ENCODE measurements at places on chromosomes 2 and 18.

GRCh38 chr2:101770726-101771125 is 73.2 kb downstream of the MAP4K4 start:
- peak; percentile 51 for DNase-seq

DNA sequence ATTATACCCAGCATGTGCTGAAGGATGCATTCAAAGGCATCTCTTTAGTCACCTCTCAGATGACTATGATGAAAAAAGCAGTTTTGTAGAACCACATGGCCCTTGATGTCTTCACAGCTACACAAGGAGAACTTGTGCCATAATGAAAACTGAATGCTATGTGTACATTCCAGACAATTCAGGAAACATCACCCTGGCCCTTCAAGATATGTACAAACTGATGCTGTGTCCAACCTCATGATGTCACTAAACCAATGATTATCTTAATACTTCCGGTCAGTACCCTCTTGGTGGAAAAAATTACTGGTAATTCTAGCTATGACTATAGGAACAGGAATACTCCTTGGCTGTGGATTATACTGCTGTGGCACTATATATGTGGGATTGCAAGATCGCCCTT is 20.0 kb downstream of the DUSP11 start:
- no peak for DNase-seq

DNA sequence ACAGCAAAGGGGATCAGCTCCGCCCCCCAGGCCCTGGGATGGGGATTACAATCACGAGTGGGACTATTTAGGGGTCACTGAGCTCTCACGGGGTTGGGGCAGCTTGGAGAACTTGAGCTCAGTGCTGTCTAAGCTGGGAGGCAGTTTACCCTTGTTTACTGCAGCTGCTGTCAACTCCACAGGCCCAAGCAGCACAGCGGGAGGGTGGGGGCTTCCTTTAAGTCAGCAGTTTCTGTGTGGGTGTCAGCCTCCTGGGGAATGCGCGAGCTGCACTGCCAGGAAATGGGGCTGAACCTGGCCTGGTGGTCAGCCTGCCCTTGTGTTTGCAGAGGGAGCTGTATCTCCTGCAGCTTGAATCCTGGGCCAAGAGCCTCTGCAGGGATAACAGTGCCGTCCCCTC is 29.8 kb downstream of the TOGARAM2 start:
- DNase-seq: no peak

- DNase-seq: no peak
Observed at GRCh38 chr18:62716619-62717168, 1.4 kb downstream of the PHLPP1 start.

GRCh38 chr18:59834267-59834666 is 65.5 kb upstream of the PMAIP1 start:
- DNase-seq: no peak

DNA sequence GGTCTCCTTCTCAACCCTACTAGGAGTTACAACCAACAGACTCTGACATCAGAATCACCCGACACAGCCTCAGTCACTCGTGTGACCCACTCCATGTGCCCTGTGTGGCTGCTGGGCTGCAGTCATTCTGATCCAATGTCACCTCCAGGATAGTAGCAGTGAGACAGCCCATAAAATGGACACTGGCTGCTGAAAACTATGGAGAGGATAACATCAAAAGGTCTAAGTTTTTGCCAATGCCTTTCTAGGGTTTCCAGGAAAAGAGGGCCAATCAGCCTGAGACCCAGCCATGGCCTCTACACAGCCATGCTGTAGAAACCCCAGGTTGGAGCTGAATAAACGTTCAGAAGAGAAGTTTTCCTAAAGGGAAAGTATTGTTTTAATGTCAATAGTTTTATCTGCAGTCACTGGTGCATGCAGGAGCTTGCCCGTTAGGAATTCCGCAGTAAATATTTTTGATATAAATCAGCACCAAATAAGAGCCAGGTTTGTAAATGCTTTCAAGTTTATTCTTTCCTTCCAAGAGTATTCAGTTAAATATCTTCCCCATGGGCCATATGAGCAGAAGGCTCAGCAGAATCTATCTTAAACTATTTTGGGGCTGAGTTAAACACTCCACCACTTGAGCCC is 92.2 kb upstream of the PID1 start:
- DNase-seq: no peak

- no peak for DNase-seq
Observed at GRCh38 chr2:65325066-65325465, 97.4 kb downstream of the ACTR2 start.

- DNase-seq: no peak
Observed at GRCh38 chr2:217357886-217358620, 498.2 kb upstream of the TNP1 start.

DNA sequence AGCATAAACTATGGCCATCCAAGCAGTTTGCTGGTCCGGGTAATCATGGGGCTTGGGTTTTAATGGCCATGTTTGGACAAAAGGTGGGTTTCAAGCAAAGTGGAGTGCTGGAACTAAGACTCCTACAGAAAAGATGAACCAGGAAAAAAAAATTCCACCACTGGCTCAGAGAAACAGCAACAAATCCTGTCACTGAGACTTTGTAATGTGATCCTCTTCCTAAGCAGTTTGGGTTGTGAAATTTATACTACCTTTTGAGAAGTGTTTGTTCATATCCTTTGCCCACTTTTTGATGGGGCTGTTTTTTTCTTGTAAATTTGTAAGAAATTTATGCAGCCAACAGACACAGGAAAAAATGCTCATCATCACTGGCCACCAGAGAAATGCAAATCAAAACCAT is 40.2 kb downstream of the MRPL33 start:
- DNase-seq: no peak

DNA sequence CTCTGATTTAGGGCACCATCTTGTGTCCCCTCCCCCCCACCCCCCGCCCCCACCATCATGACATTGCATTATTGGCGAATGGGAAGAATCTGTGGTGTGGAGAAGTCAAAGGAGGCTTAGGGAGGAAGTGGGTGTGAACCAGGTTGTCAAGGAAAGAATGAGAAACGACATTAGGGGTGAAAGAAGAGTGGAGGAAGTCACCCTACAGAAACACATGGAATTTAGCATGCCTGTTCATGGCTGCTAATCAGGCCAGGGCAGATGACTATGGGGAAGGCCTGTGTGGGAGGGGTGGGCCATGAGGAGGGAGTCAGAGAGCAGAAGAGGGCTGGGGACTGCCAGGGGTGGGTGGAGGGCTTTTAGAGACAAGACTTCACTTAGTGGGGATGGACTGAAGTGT is 81.6 kb downstream of the AOX1 start:
- no peak for DNase-seq

- DNase-seq: no peak
Observed at GRCh38 chr2:100877555-100877954, 57.6 kb downstream of the NPAS2 start.

GRCh38 chr18:42925036-42925435 is 190.4 kb downstream of the RIT2 start:
- no peak for DNase-seq

GRCh38 chr2:191158747-191159146 is 8.0 kb upstream of the STAT4 start:
- no peak for DNase-seq

GRCh38 chr2:196413821-196414274 is 225.7 kb upstream of the CCDC150 start:
- no peak for DNase-seq

DNA sequence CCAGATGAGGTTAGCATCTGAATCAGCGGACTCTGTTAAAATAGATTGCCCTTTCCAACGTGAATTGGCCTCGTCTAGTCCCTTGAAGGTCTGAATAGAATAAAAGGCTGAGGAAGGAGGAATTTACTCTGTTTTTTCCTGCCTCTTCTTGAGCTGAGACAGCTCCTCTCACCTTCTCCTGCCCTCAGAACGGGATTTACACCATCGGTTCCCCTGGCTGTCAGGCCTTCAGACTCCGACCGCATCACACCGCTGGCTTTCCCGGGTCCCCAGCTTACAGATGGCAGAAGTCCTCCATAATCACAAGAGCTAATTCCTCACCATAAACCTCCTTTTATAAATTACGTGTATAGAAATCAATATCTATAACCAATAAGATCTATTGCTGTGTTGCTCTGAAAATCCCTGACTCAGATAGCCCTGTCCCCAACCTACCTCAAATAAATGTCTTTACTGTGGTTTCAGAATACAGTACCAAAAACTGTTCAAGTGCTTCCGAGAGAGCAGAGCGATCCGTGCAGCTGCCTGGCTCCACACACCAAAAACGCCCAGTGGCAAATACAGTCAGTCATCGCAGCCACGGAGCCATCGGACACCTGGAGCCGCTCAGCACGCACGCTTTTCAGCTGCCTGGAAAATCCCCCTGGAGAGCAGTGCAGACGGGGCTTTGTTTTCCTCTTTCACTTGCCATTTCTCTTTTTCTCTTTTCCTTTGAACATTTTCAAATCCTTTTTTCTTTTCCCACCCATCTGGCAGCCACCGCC is 196.9 kb downstream of the NRP2 start:
- DNase-seq: no peak

GRCh38 chr18:75897386-75897785 is 469.9 kb upstream of the SMIM21 start:
- no peak for DNase-seq

GRCh38 chr2:47592381-47592780 is 189.4 kb downstream of the MSH2 start:
- DNase-seq: no peak

DNA sequence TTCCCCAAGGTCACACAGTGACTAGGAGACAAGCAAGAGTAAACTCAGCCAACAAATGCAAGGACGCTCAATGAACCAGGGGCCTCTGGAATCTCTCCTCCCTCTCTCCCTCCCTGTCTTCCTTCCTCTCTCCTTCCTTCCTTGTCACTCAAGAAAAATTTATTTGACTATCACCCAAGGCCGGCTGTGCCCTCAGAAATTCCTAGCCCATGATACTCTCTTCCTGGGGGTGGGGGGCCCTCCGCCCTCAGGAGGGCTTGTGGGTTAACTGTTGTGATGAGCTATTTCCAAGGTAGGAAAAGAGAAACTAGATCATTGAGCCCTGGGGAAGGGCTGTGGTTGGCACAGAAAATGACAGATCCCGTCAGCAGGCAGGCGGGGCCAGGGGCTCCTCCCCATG is 21.7 kb downstream of the INHBB start:
- no peak for DNase-seq

DNA sequence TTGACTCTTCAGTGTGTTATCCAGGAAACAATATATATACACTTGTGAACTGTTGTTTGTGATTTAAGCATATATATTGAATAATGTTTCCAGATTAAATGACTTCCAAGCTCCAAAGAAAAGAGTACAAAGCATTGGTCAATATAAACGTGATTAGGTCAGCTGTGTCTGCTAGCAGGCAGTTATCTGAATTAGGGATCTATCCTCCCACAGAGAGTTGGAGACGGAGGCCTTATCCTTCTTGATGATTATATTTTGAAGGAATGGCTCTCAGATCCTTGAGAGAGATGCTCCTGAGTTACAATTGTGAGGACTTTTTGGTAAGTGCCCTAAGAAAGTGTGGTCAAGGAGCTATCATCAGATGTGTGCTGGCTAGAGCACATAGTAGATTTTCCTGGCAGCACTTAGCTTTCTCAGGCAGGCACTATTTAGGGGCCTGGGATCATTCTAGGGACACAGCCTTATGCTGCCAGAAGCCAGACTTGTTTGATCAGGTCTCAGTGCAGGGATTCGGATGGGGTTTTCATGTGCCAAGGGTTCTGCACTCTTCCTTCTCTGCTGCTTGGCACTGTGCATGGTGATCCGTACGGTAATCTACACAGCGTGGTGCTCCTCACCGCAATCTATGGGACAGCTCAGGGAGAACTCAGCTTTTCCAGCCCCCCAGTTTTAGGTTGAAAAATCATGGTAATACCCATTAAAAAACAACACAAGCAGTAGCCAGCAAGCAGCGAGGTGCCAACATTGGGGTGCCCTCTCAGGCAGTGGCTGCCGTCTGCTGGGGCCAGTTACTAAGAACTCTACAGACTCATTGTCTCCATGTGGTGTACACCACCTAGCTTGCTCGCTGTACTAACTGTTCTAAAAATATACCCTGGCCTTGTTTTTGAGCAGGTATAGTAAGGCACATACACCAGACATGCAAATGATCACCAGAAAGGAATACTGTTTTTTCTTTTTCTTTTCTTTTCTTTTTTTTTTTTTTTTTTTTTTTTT is 8.0 kb upstream of the ZDBF2 start:
- no peak for DNase-seq

- DNase-seq: no peak
Observed at GRCh38 chr2:176161825-176162626, 4.9 kb downstream of the HOXD3 start.

GRCh38 chr2:112138159-112139032 is at the start of gene FBLN7:
Gene FBLN7, plus strand, starts transcription at chr2:112138385. Its CDS starts 271 bp downstream, at chr2:112138656.
- DNase-seq: peak; percentile 21

GRCh38 chr18:21000667-21001066 is 110.9 kb downstream of the ROCK1 start:
- no peak for DNase-seq

DNA sequence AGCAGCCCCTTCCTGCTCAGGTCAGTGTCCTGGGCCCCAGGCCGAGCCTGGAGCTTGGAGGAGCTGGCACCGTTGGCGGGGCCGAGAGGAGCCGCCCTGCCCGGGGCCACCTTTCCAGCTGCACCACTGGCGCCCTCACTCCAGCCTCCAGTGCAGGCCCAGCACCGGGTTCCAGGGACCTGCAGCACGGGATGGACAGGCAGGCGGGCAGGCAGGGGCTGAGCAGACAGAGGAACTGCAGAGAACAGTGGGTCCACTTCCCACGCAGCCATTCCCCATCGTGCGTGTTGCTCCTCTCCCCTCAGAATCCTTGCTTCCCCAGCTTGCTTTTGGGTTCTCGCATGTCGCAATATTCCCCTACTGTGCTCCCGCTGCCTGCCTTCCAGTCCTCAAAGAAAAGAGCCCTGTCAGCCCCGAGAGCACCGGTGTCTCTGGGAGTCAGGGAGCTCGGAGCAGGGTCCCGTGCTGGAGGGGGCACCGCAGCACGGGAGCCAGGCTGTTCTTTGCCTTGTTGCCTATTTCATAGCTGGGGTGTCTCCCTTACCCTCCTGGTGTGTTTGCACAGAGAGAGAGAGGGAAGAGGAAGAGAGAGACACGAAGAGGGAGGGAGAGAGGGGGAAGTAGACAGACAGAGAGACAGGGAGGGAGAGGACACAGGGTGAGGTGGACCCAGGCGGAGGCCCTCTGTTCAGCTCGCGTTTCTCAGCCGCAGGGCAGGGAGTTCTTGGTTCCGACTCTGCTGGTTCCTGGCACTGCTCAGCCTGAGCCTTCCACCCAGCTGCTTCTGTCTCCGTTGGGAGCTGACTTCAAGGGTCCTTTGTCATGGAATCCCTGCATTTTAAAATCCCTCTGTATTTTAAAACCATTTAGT is 126.0 kb downstream of the MBP start:
- DNase-seq: no peak

Measured in BE2C (cell line).